ENCODE measurements at places on chromosomes 13 and 19.

DNA sequence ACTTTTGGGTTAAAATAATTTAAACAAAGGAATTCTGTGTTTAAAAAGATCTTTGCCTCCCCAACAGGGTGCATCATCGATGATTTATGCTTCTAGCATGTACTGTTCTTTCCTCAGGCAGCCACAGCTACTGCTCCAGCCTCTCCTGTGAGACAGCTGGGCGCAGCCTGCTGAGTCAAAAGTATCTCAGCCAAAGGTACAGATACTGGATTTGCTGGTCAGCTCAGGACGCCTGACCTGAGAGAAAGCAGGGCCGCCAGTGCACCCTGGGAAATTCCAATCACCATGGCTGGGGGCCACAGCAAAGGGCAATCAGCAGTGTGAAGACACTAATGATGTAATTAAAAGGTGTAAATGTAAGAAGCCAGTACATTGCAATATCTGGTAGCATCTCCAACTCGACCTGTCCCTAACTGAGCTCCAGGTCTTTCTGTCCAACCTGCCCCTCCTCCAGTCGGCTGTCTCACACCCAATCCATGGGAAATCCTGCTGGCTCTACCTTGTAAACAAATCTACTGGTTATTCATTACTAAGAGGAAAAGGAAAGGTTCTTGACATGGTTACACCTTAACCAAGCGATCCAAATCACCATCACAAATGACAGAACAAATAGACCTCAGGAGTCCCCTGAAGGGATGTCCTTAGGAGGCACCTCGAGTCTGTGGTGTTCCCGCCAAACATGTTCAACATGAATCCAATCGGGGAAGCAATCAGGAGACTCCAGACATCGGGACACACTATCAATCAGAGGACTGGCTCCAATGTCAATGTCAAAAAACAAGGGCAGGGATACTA, 7.3 kb downstream of the OPA3 start:
- DNase-seq, result no peak

DNA sequence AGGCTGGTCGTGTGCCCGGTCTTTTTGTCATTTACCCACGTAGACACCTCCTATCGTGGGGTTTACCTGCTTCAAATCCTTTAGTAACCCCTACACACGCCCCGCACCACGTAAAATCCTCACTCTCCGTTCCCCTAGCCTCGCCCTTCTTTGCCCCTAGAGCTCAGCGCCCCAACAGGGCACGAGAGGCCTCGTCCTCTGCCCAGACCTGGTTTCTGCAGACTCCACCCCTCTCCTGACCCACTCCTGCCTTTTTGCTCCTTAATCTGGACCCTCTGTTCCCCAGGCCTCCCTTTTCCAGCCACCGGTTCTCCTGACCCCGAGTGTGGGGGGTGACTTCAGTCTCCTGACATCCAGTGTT, 412 bp downstream of the ZNF528 start:
- peak; percentile 29 for DNase-seq

GRCh38 chr13:43988302-43988701, 108.6 kb downstream of the LACC1 start:
- DNase-seq, result no peak

- no peak for DNase-seq
These were observed 31.5 kb downstream of the PEPD start for GRCh38 chr19:33490041-33490451.

- peak; percentile 100 for DNase-seq
These were observed at the start of gene FBXL12 for GRCh38 chr19:9818734-9819595. FBXL12 (minus strand) TSS chr19:9819079; CDS start chr19:9818813, 266 bp downstream.
